Activated T-cell treated with anti-CD3 and anti-CD28 coated beads, Interleukin-2, amount 50 U/mL, for 48 hours (primary cell): ENCODE measurements at places on chromosomes 2 and 18.

DNA sequence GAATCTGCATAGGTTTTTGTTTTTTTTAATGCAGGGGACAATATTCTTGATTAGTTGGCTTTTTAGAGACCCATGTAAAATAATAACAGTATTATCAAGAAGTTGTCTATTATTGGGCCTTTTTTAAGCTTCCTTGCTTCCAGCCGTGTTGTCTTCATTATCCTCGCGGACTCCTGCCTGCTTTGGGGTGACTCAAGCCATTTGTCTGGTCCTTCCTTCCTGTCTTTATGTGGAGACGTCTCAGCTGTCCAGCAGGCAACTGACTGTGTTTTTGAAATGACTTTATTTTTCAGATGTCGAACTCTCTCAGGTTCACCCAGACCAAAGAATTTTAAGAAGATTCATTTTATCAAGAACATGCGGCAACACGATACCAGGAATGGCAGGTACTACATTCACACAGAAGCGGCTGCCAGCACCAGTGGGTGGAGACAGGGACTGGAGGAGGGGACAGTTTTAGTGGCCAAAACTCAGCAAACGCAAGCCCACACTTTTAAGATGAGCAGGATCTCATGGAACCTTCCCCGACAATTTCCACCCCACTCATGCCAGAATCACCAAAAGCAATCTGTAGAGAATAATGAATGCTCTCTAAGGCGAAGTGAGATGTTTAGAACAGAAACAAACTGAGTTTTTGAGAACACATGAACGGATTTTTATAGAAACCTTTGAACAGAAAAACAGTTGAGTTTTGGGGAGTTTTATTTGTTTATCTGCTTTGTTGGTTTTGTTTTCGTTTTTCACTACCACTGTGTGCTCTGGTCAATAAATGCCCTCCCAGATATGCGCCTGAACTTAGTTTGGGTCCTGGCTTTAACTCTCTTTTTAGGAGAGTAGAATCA is 59.1 kb downstream of the CABLES1 start:
- DNase-seq, result no peak

DNA sequence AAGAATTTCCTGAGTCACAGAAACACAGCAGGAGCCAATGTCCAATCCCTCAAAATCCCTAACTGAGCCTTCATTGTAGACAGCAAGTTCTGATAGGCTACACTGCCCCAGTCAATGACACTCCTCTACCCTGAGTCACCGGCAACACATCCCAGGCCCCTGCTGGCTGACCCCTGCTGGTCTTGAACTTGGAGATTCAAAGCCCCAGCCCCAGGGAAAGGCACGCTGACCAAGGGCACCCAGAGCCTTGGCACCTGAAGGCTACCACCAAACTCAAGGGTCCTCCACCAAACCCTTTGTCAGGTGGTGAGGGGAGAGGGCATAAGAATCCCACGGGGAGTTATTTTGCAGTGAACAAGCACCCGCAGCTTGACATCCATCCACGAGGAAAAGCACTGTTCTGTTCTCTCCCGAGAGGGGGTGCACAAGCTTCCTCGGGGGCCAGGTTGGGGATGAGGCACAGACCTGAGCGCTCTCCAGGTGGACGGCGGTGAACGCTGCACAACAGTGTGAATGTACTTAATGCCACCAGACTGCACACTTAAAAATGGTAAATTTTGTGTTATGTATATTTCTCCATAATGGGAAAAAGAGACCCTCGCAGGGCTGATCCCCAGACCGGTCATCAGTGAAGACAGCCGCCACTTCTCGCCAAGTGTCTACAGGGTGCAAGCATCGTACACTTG is 46.9 kb downstream of the TFCP2L1 start:
- DNase-seq, result no peak

GRCh38 chr18:12658426-12659138 is 675 bp upstream of the SPIRE1 start:
- DNase-seq, result no peak

DNA sequence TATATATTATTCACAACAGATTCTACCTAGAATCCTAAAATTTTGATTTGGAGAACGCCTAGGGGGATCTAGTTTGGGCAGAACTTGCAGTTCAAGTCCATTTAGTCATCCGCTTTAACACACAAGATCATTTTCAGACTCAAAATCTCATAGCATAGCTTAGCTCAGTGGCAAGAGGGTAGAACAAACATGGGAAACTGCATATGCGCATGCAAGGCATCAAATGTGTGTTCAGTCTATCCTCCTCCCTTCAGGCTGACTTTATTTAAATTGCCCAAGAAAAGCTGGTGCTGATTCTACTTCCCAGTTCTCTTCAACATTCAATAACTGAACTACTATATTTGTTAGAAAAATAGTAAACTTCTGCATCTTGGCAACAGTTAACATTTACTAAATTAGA is 79.6 kb upstream of the NRXN1 start:
- no peak for DNase-seq

DNA sequence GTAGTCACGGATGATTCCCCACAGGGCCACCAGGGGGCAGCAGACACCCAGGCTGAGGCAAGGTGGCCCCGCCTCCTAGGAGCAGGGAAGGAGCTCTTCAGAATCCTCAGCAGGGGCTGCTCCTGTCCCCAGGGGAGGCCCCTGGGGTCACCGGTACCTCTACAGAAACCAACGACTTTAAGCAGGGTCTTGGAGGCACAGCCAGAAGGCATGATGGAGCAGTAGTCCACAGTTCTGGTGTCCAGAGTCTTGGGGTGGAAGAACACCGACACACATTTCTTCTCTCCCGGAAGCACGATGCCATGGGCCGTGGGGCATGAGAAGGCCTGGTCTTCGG is 11.5 kb downstream of the CFAP65 start:
- peak; percentile 85 for DNase-seq

DNA sequence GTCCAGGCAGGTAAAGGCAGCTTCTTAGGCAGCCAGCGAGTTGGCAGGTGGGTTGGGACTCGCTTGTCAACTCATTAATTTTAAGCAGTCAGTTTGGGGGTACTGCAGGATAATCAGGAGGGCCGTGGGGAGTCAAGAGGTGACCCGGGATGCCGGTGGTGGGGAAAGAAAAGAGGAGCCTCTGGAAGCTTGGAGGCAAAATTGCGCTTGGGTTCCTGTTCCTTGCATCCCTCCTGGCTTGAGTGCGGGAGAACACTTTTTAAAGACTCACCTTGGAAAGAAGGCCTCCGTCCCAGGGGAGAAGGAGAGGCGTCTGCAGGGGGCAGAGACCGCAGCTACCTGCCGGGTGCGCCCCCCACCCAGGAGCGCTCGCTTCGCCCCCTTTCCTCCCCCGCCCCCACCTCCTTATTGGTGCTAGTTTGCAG is at the start of gene KCNJ3:
Gene KCNJ3 (plus strand): TSS at position 400 of the 425 bp plus-strand sequence. CDS start 81 bp downstream, outside the sequence.
- DNase-seq, result no peak

DNA sequence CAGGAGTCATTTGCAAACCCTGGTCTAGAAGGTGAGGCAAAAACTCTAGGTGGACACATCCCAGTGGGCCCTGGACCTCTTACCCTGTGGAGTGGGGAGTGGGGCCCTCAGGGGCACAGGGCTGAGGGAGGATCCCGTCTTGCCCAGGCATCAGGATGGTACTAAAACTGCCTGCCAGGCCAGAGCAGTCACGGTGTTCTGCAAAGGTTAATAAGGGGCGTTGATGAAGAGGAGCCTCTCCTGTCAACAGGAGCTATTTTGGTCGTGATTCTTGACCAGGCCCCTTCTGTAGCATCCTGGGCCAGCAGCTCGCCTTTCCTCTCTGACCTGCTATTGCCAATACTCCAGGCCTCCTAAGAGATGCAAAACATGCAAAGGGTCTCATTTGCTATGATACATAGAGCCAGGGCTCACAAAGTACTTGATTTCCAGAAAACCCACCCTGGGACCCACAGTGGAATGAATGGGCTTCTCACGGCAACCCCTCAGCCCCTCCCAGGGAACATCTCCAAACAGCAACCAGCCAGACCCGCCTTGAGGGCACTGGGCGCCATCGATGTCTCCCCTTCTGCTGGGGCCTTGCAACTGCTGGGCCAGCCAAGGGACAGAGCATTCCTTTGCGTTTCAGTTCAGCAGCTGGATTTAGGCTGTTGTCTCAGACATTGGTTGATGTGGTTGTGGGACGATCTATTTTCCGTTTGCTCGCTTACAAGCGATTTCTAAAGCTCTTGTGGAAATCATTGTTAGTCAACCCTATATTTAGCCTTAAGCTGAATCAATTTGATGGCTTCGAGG is 111.1 kb downstream of the PDCL3 start:
- no peak for DNase-seq

DNA sequence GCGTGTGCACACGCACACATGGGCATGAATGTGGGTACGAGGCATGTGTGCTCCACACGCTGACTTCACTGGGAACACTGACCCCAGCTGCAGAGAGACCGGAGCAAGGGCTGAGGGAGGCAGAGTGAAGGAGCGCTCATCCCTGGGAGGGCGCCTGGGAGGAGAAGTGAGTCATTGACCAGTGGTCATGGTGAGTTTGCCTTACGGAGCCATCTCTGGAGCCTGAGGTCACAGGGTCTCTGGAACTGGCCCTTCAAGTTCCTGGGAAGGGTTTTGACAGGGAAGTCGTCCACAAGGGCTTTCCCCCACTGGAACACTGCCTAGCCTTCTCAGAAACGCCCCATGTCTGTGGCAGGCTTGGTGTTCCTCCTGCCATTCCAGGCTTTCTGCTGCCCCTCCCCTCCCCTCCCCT is 14.3 kb upstream of the TMEM185B start:
- no peak for DNase-seq
